Hematopoietic multipotent progenitor cell treated with erythropoietin and hydrocortisone succinate and interleukin-3 and kit ligand, for 17 days (in vitro differentiated cells): ENCODE measurements at places on chromosomes 7 and 10.

DNA sequence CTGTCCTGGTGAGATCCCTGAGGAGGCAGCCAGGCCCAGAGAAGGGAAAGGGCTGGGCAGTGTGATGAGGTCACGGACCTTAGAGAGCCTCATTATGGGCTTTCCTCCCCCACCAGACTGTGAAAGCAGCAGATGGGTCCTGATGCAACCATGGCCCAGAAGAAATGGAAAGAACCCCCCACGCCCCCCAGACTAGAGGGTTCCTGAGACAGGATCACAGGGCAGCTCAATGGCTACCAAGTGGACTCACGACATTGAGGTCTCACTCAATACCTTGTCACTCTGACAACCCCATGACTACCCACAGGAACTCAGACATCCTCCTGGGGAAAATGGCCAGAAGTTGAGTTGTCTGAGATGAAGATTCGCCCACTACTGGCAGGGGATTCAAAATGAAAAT is 36.7 kb downstream of the FAM241B start:
- DNase-seq, result no peak

DNA sequence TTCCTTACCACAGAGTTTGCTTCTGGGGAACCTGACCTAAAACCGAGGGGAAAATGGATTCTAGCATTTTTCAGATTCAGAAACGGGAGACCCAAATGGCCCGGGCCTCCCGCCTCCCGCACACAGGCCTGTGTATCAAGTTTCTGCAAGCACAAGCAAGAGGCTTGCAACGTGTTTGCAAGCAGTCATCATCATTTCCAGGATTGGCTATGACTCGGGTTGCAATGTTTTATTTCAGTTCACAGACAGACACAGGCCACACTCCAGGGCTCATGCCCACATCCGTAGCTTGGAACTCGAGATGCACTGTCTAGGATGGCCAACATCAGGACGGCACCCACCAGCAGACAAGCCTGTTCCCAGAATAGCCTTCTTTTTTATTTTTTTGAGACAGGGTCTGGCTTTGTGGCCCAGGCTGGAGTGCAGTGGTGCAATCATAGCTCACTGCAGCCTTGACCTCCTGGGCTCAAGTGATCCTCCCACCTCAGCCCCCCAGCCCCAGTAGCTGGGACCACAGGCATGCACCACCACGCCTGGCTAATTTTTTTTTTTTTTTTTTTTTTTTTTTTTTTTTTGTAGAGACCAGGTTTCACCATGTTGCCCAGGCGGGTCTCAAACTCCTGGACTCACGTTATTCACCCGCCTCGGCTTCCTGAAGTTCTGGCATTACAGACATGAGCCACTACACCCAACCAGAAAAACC is 68.1 kb upstream of the FOXK1 start:
- DNase-seq, result no peak

- DNase-seq, result no peak
Measured at GRCh38 chr7:95608359-95609173, 12.2 kb upstream of the PDK4 start.

GRCh38 chr7:114799628-114800028 is 122.3 kb upstream of the MDFIC start:
- DNase-seq, result no peak

- DNase-seq, result no peak
Measured at GRCh38 chr7:50731703-50732582, 50.8 kb downstream of the GRB10 start.

DNA sequence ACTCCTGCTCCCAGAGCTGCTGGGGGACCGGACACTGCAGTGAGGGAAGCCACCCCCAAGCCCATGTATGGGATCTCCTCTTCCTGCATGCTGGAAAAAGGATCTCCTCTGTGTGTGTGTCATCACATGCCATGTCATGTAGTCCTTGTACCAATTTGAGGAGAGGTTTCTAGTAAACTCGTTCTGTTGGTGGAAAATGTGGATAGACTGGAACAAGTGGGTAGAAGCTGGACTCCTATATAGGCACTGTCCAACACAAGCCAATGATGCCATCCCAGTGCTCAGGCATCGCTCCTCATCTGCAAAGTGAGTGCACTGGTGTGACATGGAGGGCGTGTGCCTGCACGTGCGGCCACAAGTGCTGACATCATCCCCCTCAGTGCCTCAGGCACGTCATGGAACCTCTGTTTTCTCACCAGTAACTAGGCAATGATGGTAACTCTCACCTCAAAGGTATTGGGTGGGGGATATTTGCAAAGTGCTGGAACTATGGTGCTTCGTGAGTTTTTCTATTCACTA is 19.3 kb downstream of the MYO1G start:
- DNase-seq, result no peak

DNA sequence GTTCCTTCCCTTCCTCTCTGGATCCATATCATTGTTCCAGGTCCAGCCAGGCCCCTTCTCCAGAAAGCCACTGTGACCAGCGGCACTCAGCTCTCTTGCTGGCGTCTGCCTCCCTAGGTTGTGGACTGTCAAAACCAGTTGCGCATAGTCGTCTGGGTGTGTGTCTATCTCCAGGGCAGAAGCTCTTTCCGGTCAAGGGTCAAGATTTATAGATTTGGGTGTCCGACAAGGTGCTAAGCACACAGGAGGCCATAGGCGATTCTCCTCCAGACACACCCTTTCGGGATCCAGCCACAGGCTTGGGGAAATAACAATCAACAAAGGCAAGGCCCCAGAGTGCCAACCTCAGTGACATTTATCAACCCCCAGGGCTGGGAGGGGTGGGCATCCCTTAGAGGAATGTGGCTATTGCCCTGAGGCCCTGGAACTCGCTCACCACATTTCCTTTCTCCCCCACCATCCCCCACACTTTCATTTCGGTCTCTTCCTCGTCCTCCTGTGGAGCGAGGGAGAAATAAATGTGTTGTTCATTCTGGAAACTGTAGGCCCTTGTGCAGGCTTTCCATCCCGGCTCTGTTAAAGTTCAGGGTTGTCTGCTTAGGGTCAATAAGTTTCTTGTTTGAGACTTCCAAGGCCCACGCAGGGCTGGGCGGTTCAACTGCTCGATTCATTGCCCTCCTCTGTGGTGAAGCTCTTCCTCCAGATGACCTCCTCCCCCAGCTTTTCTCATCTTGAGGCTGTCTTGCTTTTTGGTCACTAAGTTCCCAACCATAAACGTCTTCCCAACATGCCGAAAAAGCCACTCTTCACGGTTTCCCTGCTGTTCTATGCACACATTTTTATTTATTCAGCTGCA is 57.9 kb downstream of the AFAP1L2 start:
- DNase-seq, result no peak

GRCh38 chr10:102962267-102962666 is 44.2 kb downstream of the CNNM2 start:
- DNase-seq, result no peak

- no peak for DNase-seq
Measured at GRCh38 chr10:3756360-3756740, 28.7 kb downstream of the KLF6 start.

GRCh38 chr7:28419716-28420115 is 7.4 kb downstream of the CREB5 start:
- DNase-seq, result no peak

DNA sequence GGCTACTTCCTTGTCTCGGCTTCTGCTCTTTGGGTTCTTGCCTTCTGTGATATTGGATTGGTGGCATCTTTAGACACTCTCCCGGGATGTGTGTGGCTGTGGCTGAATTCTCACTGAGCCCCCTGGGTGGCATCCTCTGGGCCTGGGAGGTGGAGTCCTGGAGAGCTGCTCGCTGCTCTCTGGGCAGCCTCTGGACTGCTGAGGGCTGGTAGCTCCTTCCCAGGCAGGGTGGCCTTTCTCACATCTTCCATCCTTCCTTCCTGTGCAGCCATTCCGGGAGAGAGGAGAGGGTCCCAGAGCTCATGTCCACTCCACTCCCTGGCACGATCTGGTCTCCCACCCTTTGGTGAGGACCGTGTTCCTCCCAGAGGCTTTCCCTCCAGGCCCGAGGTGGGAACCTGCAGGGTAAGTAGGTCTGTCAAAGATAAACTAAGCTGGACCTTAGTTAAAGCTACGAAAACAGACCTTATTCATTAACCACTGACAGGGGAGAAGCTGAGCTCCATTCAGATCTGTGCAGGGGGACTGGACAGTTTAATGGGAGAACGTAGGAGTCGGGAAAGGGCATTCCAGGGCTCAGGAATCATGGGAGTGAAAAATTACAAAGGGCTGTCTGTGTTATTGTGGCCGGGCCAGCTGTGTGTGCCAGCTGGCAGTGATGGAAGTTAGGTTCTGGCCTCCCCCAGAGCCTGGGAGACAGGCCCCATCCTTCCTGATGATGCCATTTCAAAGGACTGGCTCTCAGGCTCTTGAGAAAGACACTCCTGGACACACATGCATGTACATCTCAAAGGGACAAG is 8.7 kb downstream of the ATP6V0E2 start:
- no peak for DNase-seq

- no peak for DNase-seq
Measured at GRCh38 chr10:33321516-33321915, 13.0 kb downstream of the NRP1 start.

GRCh38 chr10:43075612-43076003 is 1.3 kb upstream of the RET start:
- no peak for DNase-seq

DNA sequence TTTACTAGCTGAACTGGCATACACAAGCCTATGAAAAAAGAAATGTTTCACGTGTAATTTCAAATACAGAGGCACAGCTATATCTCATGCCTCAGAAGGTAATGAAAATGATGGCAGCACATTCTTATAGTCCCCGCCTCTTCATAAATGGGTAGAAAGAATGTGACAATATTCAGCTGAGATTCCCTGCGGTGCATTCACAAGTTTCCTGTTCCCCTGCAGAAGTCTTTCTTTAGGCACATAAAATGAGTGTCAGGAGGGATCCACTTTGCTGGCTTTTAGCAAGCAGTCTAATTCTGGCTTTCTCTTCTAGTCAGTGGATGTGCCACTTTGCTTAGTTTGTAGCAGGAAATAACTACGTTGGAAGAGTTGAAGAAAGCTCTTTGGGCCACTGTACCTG is 56.1 kb downstream of the DGKB start:
- no peak for DNase-seq

- DNase-seq, result no peak
Measured at GRCh38 chr10:119205894-119206602, 1.3 kb upstream of the GRK5 start.

GRCh38 chr7:40800771-40801170 is 666.0 kb downstream of the SUGCT start:
- DNase-seq, result no peak

- no peak for DNase-seq
Measured at GRCh38 chr10:130200179-130201042, 64.2 kb downstream of the GLRX3 start.

DNA sequence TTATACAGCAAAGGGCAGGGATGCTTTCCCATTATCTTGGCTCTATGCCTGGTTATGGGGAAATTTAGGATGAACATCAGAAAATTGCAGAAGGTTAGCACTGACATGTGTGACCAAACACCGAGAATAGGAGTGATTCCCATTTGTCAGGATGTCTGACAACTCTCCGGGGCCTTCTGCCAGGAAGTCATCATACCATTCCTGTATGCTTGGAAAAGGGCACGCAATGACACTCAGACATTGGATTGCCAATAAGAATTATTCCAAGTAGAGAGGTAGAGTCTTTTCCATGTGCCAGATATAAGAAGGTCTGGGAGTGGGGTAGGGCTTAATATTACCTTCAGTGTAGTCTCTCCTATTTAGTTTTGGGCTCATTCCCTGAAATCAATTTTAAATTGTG is 82.3 kb downstream of the MTPN start:
- DNase-seq, result no peak

- no peak for DNase-seq
Measured at GRCh38 chr7:98617960-98618418, 904 bp downstream of the NPTX2 start.
